ENCODE measurements at places on chromosomes 12 and 14.

GRCh38 chr12:50620978-50621360 lies 116.2 kb downstream of the DIP2B start:
- no peak overlapping the region for H3K4me3 ChIP-seq
- DNase-seq, result no peak
- no peaks in the 10 kb centered on the region for H3K36me3 ChIP-seq
- no peak overlapping the region for H3K27ac ChIP-seq
- no peaks in the 10 kb centered on the region for H3K27me3 ChIP-seq

GRCh38 chr14:92386637-92387036 lies 63.7 kb downstream of the SLC24A4 start:
- H3K27me3 ChIP-seq, result no peaks in the 10 kb centered on the region
- H3K27ac ChIP-seq, result no peak overlapping the region
- no peaks in the 10 kb centered on the region for H3K36me3 ChIP-seq
- no peak overlapping the region for H3K4me3 ChIP-seq
- no peaks in the 10 kb centered on the region for H3K4me1 ChIP-seq

- no peaks in the 10 kb centered on the region for H3K36me3 ChIP-seq
- no peak overlapping the region for H3K27ac ChIP-seq
- H3K4me3 ChIP-seq, result no peak overlapping the region
Measured at GRCh38 chr14:100765991-100766390, 39.3 kb downstream of the DLK1 start.

- peaks cover 7% of the 10 kb centered on the region for H3K4me1 ChIP-seq
- no peaks in the 10 kb centered on the region for H3K36me3 ChIP-seq
- H3K27ac ChIP-seq, result no peak overlapping the region
- no peak overlapping the region for H3K4me3 ChIP-seq
Measured at GRCh38 chr12:26701604-26702215, 131.3 kb downstream of the ITPR2 start.

DNA sequence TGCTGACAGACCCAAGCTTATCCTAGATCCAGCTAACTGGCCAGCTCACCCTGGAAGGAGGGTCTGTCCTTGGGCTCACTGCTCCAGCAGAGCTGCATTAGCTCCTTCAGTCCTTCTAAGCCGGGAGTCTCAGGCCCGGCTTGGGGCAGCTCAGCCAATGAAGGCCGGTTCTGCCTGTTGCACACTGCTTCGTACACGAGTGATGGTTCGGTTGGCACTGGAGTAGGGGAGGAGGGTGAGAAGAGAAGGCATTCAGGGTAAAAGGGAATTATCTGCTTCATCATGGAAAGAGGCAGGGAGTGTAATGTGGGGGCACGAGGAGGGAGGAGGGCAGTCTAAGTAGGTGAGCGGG lies 2.0 kb downstream of the RIPK3 start:
- peaks cover 15% of the 10 kb centered on the region for H3K4me1 ChIP-seq
- H3K36me3 ChIP-seq, result no peaks in the 10 kb centered on the region
- no peak for DNase-seq
- no peak overlapping the region for H3K4me3 ChIP-seq
- no peaks in the 10 kb centered on the region for H3K27me3 ChIP-seq

DNA sequence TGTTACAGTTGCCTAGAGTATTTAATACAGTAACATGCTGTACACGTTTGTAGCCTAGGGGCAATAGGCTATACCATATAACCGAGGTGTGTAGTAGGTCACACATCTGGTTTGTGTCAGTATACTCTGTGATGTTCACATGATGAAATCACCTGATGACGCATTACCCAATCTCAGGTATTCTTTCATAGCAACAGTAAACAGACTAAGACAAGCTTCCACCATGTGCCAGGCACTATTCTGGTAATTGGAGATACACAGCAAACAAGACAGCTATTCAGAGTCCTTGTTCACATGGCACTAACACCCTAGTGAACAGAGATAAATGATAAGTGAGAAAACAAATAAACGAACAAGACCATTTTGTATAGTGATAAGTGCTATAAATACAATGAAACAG lies 3.8 kb upstream of the PDE3A start:
- H3K4me3 ChIP-seq, result no peak overlapping the region
- H3K36me3 ChIP-seq, result no peaks in the 10 kb centered on the region
- H3K27me3 ChIP-seq, result no peaks in the 10 kb centered on the region
- no peak overlapping the region for H3K27ac ChIP-seq
- DNase-seq, result no peak
- H3K4me1 ChIP-seq, result no peaks in the 10 kb centered on the region
